Putamen (tissue), 1 donor: ENCODE measurements at places on chromosomes 13 and 19.

DNA sequence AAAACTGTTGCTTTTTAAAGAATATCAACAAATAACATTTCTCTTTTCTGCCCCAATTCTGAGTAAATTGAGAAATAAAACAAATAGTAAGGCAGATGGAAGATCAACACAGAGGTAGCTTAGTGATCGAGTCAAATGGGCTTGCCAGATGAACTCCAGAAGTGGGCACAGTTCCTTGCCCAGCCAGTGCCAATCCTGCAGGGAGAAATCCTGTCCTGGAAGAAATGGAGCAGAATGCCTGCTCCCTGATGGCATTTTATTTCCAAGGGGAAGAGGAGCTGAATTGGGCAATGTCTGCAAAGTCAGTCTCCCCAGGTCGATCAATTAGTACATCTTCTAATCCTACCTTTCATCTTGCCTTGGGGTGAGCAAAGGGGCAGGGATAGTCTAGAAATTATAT is 225.3 kb downstream of the NHLRC3 start:
- DNase-seq, result no peak

- DNase-seq, result no peak
Measured at GRCh38 chr19:35079826-35080225, 35.8 kb upstream of the FXYD3 start.

- DNase-seq, result no peak
Measured at GRCh38 chr19:2207991-2208860, 27.9 kb downstream of the PLEKHJ1 start.

- no peak for DNase-seq
Measured at GRCh38 chr13:41334810-41335209, 23.7 kb downstream of the NAA16 start.

DNA sequence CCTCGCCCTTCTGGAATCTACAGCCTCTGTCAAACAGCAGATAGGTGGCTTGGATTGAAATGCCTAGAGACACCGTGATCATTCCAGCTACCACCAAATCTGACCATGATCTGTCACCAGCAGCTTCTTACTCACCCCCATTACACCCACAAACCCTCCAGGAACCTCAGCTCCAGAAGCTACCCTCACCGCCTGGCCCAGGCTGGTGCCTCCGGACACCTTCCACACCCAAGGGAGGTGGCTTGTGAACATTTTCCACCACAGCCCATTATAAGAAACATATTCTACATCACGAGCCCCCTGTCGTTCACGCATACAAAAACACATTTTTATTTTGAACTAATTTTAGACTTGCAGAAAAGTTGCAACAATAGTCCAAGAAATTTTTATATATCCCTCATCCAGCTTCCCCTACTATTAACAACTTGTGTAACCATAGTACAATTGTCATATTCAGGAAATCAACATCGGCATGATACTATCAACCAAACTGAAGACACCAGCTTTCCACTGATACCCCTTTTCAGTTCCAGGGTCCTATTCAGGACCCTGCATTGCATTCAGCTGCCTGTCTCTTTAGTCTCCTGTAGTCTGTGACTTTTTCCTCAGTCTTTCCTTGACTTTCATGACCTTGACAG is 15.4 kb upstream of the UBE2L5 start:
- no peak for DNase-seq

- DNase-seq, result no peak
Measured at GRCh38 chr13:33582121-33582520, 235.8 kb upstream of the RFC3 start.

DNA sequence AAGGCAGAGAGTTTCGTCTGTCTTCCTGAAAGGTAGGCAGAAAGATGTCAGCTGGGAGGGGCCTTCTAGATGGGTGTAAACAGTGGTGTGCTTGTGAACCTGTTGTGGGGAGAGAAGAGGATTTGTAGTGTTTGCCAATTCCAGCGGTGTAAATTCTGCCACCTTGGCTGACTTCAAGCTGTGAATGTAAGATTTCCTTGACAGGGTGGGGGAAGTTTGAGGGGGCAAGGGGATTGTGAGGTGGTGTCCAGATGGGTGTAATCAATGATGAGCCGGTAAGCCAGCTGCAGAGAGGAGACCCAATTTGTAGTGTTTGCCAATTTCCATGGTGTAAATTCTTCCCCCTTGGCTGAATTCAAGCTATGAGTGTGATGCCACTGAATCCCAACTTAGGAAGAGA is 61.0 kb upstream of the ADGRE5 start:
- no peak for DNase-seq

- no peak for DNase-seq
Measured at GRCh38 chr19:48158210-48158790, 11.8 kb downstream of the LIG1 start.

- no peak for DNase-seq
Measured at GRCh38 chr13:113297370-113298042, 467 bp downstream of the LAMP1 start.

DNA sequence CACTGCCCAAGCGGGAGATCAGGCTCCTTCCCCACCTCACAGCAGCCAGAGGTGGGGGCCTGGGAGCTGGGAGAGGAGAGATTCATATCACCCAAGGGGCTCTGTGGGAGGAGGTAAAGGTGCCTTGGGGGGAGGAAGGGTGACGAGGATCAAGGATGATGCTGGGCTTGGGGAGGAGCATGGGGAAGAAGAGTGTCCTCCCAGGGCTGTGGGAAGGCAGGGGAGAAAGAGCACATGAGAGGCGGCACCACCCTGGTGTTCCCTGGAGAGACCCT is 82.7 kb downstream of the ANKRD10 start:
- no peak for DNase-seq

- DNase-seq, result no peak
Measured at GRCh38 chr19:52603558-52604207, 33.6 kb downstream of the ZNF701 start.

DNA sequence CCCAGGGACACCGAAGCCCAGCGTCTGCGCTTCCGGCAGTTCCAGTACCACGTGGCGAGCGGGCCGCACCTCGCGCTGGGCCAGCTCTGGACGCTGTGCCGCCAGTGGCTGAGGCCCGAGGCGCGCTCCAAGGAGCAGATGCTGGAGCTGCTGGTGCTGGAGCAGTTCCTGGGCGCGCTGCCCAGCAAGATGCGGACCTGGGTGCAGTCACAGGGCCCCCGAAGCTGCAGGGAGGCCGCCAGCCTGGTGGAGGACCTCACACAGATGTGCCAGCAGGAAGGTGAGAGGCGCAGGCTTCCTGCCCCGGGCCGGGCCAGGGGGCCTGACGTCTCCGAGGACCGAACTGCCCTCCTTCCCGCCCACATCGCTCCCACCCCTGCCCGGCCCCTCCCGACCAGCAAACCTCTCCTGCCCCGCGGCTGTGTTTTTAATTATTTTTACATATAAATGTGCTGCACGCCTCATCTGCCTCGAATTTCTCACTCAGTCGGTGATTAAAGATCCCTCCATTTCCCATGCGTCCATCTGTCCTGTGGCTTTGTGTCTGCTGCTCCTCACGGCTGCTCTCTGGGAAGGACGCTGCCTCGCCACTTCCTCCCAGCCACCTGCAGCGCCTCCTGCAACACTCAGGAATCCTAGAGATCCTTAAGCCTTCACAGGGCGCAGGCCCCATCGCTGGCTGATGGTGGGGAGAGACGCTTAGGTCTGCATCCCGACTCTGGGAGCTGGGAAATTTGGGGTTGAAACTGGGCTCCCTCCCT is 4.3 kb downstream of the ZSCAN1 start:
- DNase-seq, result peak; percentile 31

DNA sequence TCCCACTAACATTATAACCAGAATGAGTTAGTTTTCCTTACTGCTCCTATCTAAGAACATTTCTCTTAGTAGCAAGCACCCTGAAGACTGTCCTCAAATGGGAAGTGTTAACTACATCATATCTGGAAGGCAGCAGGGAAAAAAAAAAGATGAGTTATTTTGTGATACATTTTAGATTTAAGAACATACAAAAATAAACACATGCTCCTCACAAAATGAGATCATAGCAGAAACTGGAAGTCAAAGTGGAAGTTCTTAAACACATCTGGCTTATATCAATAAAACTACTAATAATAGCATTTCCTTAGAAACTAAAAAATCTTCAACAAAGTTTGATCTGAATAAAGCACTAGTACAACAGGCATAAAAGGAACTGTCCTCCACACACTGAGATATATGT is 70.4 kb downstream of the SLITRK6 start:
- DNase-seq, result no peak

- DNase-seq, result no peak
Measured at GRCh38 chr19:15213715-15214381, 13.1 kb upstream of the NOTCH3 start.

DNA sequence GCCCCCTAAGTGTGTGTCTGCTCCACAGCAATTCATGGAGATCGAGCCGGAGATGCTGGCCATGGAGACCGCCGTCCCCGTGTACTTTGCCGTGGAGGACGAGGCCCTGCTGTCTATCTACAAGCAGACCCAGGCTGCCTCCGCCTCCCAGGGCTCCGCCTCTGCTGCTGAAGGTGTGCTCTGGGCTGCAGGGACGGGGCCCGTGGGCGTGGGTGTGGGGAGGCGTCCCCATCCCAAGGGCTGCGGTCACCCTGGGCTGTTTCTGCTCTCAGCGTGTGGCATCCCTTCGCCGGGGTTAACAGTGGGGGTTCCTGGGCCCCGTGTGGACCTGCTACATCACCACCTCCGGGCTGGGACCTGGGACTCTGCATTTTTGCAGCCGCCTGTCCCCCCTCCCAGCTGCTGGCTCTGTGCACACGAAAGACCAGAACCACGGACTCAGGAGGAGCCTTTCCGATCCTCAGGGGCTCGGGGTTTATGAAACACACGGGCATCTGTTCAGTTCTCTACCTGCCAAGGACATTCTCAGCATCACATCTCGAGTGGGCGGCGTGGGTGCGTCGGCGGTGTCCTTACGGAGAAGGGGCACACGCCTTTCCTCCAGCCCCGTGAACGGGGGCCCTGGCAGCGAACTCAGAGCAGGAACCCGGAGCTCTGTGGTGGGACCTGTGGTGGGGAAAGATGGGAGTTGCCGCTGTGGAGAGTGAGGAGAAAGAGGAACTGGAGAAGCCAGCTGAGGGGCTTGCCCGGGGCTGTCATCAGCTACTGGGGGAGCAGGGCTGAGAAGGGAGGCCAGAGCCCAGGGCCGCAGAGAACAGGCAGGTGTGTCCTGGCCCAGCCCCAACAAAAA is 7.8 kb downstream of the NCLN start:
- no peak for DNase-seq

DNA sequence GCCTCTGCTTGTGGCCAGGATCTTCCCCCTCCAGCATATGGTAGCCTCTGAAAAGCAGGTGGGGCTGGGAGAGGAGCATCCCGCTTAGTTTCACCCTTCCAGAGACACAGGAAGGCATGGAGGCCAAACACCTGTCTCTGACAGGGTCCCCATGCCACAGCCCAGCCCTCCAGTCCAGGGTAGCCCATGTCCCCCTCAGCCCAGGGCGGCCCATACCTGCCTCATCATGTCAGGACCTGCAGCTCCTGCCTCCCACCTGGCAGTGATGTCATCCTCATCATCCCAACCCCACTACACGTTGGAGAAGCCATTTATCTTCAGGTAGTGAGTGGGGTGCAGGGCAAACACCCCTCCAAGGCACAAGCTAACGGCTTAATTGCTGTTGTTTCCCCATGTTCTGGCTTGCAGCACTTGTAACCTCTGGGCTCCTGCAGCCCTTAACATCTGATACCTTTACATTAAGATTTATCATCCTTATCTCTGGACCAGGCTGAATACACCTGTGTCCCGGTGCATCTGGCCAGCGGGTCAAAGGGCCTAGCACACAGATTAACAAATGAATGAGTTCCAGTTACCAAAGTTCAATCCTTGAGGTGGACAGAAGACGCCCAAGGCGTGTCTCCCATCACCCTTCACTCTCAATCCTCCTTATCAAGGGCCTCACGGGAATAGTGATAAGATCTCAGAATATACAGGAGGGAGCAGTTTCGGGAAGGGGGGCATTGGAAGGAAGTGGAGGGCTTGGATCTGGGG is 22.2 kb downstream of the ZNF175 start:
- DNase-seq, result no peak

- no peak for DNase-seq
Measured at GRCh38 chr13:74070065-74070464, 64.1 kb downstream of the KLF12 start.

DNA sequence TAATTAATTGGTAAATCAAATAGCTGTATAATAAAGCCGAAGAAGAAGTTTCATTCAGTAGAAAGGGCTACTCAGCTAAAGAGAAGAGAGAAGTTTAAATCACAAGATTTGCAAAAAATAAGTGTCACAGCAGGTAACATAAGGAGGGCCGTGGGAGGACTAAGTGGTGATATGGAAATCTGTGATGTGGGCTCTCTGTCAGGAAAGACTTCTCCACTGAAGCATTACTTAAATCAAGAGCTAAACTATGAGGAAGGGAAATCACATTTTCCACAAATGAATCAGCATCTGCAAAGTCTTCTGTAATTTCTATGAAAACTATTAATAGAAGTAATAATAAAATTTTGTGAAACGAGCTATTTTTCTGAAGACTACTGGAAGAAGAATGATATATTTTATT is 153.8 kb downstream of the PCDH9 start:
- peak; percentile 70 for DNase-seq

DNA sequence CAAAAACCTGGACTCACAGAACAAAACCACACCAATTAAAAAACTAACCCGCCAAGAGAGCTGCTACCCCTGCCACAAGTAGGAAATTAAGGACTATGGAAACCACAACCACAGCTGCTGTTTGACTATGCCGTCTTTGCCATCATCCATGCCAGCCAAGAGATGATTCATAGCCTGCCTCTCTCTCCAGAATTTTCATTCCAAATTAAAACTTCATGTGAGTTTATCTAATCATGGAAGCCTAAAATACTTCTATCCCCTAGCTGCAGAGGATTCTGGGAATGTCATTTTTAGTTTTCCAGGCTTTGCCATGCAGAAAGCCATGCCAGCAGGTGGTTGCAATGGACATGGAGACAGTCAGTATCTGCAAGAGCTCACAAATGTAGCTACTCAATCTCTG is 27.6 kb upstream of the GTF2F2 start:
- no peak for DNase-seq

DNA sequence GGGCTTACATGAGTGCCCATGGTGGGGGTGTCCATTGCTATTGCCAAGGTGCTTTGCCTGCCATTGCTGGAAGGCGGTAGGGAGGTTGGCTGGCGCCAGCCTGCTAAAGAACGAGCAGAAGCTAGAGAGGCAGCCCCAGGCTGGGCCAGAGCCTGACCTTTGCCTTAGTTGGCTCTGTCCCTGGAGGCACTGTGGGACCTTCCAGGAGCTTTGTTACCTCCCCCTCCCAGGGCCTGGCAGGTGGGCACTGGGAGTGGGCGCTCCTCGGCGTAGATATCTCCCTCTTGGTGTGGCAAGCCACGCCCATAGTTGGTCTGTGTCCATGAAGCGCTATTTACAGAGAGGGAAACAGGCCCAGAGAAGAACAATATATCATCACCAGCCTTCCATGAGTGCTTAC is 2.3 kb upstream of the SLC25A42 start:
- DNase-seq, result no peak
